ENCODE measurements at places on chromosomes 11 and 22. TPM values are rescaled to one million over a fixed set of nuclear protein-coding genes. Genes with fewer than 3 reads are reported as not detected.

KCNQ1OT1 gene
- 4.2 TPM for total RNA-seq

CBLIF gene
- not detected for total RNA-seq

PNPLA3 gene
- 5.9 TPM for total RNA-seq

SEZ6L gene
- not detected for total RNA-seq

CCDC188 gene
- total RNA-seq, result not detected

OR8D1 gene
- not detected for total RNA-seq

CD248 gene
- total RNA-seq, result 123 TPM

DKK3 gene
- 277 TPM for total RNA-seq

PHLDA2 gene
- total RNA-seq, result 15.3 TPM

ACR gene
- total RNA-seq, result not detected

SAA1 gene
- not detected for total RNA-seq

LINC01488 gene
- total RNA-seq, result not detected

LRRC32 gene
- 14.7 TPM for total RNA-seq

RASGRP2 gene
- total RNA-seq, result 1.0 TPM

BIK gene
- 1.3 TPM for total RNA-seq

OR5A1 gene
- total RNA-seq, result not detected

SERPING1 gene
- total RNA-seq, result 16.4 TPM

OR52I1 gene
- total RNA-seq, result not detected

TMPRSS13 gene
- total RNA-seq, result not detected

LMO2 gene
- 1.0 TPM for total RNA-seq

EPS8L2 gene
- 51.4 TPM for total RNA-seq

TIGD3 gene
- total RNA-seq, result not detected

EHD1 gene
- total RNA-seq, result 120 TPM

GSTP1 gene
- total RNA-seq, result 520 TPM

LRP4 gene
- 14.0 TPM for total RNA-seq

CECR2 gene
- not detected for total RNA-seq

SLC7A4 gene
- total RNA-seq, result 0.14 TPM

H19 gene
- 5.2 TPM for total RNA-seq

SCUBE1 gene
- total RNA-seq, result not detected

All from placental pericyte (primary cell).